ENCODE measurements at places on chromosomes 2 and 18. TPM values are rescaled to one million over a fixed set of nuclear protein-coding genes. Genes with fewer than 3 reads are reported as not detected.

DNA sequence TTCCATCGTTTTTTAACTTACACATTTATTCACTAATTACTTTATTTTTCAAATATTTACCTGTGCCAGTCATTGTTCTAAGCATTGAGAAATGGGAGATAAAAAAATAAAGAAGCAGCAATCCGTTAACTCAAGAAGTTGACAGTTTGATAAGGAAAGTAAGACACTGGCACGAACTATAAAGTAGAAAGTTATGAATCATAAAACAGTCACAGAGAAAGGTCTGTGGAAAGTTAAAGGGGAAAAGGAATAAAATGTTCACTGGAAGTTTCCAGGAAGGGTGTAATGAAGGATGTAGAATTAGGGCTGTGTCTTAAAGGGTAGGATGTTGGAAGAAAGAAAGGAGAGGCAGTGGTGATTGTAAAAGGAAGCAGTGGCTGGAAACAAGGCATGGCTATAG is 118.9 kb downstream of the RDH14 start:
- DNase-seq: no peak
- no peak overlapping the region for H3K4me3 ChIP-seq
- H3K27ac ChIP-seq: no peak overlapping the region
- H3K36me3 ChIP-seq: no peaks in the 10 kb centered on the region
- H3K27me3 ChIP-seq: peaks cover 15% of the 10 kb centered on the region

- H3K27ac ChIP-seq: no peak overlapping the region
- no peaks in the 10 kb centered on the region for H3K4me1 ChIP-seq
- no peaks in the 10 kb centered on the region for H3K36me3 ChIP-seq
Observed at GRCh38 chr18:64474255-64474654, 325.4 kb upstream of the LINC00305 start.

The L3MBTL4 gene
- total RNA-seq: 0.26 TPM

GRCh38 chr2:10513201-10513600 is 65.1 kb upstream of the ODC1 start:
- DNase-seq: no peak
- H3K27me3 ChIP-seq: peaks cover 29% of the 10 kb centered on the region
- no peak overlapping the region for H3K27ac ChIP-seq
- peaks cover 3% of the 10 kb centered on the region for H3K36me3 ChIP-seq
- H3K4me1 ChIP-seq: no peaks in the 10 kb centered on the region

DNA sequence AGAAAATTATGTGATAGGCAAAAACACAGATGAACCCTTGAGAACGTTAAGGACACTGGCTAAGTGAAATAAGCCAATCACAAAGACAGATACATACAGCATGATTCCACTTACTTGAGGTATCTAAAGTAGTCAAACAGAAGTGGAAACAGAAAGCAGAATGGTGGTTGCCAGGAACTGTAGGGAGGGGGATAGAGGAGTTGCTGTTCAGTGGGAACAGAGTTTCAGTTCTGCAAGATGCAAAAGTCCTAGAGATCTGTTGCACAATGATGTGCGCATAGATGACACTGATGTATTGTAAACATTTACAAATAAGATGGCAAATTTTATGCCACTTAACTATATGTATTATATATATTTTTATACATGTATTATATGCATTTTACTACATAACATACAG is 59.7 kb downstream of the POLE4 start:
- no peak for DNase-seq
- H3K4me3 ChIP-seq: no peak overlapping the region
- H3K36me3 ChIP-seq: no peaks in the 10 kb centered on the region
- no peaks in the 10 kb centered on the region for H3K4me1 ChIP-seq

The ATOH8 gene
- not detected for total RNA-seq
